ENCODE measurements at places on chromosomes 5 and 9.

- no peak for DNase-seq
Measured at GRCh38 chr5:97297063-97297703, 114.1 kb upstream of the RIOK2 start.

- no peak for DNase-seq
Measured at GRCh38 chr5:144510845-144511579, 340.3 kb downstream of the KCTD16 start.

DNA sequence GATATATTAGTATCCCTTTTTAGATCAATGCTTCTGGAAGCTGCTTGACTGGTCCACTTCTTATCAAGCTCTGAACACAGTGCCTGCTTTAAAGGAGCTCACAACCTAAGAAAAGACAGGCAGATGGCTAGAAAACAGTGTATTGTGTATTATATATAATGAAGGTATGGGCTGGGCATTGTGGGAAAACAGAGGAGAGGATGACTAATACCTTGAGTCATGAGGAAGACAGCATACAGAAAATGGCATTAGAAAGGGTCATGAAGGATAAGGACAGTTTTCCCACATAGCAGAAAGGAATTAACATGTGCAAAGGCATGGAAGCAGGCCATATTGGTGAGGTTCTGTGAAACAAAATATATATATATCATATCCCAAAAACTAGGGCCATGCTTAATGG is 309.6 kb downstream of the MLLT3 start:
- no peak for DNase-seq

GRCh38 chr9:107548298-107549142 is 59.0 kb upstream of the KLF4 start:
- no peak for DNase-seq

GRCh38 chr5:376799-377325 is 55.3 kb downstream of the AHRR start:
- DNase-seq, result no peak

GRCh38 chr5:175335691-175336090 is 108.3 kb downstream of the DRD1 start:
- DNase-seq, result no peak

GRCh38 chr9:4226331-4227250 is 73.3 kb downstream of the GLIS3 start:
- DNase-seq, result no peak

DNA sequence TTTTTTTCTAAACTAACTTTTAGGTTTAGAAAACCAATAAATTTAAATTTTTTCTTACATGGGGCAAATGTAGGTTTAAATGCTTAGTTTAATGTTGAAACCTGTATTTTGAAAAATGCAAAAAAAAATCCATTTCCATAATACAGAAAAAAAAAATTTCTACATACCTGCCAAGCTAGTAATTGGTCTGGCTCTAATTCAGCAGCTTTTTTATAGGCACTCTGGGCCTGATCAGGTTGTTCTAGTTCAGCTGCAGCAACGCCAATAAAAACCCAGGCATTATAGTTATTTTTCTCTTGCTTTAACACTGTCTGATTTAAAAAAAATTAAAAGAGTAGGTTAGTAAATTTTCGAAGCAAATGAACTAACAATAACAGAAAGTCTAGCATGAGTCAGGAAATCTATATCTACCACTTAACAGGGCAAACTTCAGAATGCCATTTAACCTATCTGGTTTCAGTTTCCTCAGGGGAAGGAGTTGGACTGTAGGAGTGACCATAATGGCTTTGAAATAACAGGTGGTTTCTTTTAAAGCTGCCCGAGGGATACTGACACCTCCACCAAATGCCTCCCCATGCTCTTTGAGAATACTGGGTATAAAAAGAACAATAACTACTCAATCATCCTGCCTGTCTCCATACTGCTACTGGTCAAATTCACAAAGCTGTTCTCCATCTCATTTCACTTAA is 11.6 kb downstream of the SKIC3 start:
- DNase-seq, result no peak

GRCh38 chr5:114120166-114120565 is 241.7 kb upstream of the KCNN2 start:
- DNase-seq, result no peak

GRCh38 chr5:122967085-122967484 is 69.4 kb downstream of the PPIC start:
- DNase-seq, result no peak

- DNase-seq, result no peak
Measured at GRCh38 chr9:93463638-93464248, 10.4 kb upstream of the FAM120AOS start.

GRCh38 chr9:126475933-126476555 is 137.7 kb upstream of the LMX1B start:
- no peak for DNase-seq

DNA sequence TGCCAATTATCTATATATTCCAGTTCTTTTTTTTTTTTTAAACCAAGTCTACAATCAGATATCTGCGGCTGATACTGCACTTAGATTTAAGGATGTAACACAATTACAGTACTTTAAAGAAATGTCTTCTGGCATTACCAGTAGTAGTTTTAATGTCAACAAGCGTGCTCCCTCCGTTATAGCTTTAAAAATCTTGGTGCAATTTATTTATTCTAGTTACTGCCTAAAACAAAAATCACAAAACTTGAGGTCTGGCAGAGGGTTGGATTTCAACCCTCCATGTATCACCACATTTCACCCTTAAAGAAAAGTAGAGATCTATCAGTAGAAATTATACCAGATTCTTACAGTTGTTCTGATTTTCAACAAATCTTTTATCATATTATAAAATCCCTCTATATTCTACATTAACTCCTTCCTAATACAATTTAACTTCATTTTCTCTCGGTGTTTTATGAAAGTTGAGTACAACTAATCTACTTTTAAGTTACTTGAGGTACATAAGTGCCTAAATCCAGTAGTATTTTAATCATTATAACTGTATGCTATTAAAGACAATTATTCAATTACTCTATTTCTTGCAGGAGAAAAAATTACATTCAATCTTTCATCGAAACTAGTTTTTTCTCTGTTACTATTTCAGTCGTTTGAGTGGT is 2.0 kb upstream of the RICTOR start:
- no peak for DNase-seq

DNA sequence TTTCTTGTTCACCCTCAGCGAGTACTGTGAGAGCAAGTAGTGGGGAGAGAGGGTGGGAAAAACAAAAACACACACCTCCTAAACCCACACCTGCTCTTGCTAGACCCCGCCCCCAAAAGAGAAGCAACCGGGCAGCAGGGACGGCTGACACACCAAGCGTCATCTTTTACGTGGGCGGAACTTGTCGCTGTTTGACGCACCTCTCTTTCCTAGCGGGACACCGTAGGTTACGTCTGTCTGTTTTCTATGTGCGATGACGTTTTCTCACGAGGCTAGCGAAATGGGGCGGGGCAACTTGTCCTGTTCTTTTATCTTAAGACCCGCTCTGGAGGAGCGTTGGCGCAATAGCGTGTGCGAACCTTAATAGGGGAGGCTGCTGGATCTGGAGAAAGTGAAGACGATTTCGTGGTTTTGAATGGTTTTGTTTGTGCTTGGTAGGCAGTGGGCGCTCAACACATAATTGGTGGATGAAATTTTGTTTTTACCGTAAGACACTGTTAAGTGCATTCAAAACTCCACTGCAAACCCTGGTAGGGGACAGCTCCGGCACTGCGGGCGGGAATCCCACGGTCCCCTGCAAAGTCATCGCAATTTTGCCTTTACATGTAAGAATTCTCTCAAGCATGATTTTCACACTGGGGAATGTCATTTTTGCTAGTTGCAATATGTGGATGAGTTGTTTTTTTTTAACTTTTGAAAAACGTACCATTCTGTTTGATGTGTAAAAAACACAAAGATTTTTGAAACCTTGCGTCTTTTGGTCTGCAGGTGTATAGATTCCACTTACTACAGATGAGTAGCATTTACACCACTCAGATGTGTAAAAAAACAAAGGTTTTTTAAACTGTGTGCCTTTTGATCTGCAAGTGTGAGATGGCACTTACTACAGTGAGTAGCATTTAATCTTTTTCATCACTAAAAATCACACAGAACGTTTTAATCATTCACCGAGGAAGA is 631 bp upstream of the C9orf72 start:
- peak; percentile 95 for DNase-seq

All from C1 segment of cervical spinal cord (tissue), 14 donors.